ENCODE measurements at places on chromosomes 16 and 17. TPM values are rescaled to one million over a fixed set of nuclear protein-coding genes. Genes with fewer than 3 reads are reported as not detected.

GCGR gene
- total RNA-seq = 0.26 TPM

DNA sequence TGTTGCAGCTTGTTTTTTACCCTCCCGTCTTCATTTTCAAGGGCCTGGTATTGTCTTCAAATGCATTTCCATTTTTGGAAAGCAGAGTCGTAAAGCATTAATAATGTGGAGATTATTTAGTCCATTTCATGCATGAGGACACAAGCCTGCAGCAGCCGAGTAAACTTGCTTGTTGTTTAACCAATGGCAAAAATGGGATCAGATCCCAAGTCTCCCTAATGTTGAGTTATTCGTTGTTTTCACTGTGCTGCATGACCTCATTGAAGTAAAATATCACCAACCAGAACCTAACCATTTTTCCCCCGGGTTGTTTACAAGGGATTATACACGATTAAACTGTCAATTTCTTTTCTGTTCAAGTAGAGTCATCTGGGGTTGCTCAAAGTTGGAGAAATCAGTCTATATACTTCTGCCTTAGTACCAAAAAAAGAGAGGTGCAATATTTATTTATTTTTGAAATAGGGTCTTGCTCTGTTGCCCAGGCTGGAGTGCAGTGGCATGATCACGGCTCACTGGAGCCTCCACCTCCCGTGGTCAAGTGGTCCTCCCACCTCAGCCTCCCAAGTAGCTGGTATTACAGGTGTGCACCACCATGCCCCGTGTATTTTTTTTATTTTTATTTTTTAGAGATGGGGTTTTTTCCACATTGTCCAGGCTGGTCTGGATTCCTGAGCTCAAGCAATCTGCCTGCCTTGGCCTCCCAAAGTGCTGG is 12.4 kb downstream of the AMZ2 start:
- no peak for DNase-seq

PIRT gene
- total RNA-seq = not detected

- DNase-seq = peak; percentile 73
Observed at GRCh38 chr17:49691086-49691676, 13.3 kb upstream of the SPOP start.

PRSS53 gene
- 1.2 TPM for total RNA-seq

- DNase-seq = no peak
Observed at GRCh38 chr17:79231766-79232287, 157.2 kb downstream of the ENGASE start.

- no peak for DNase-seq
Observed at GRCh38 chr17:49565948-49566491, 9.7 kb upstream of the NXPH3 start.

KRTAP4-4 gene
- not detected for total RNA-seq

- DNase-seq = no peak
Observed at GRCh38 chr16:13110124-13110796, 208.9 kb downstream of the SHISA9 start.

GRCh38 chr16:66399930-66400329 is 27.2 kb upstream of the BEAN1 start:
- DNase-seq = no peak

- no peak for DNase-seq
Observed at GRCh38 chr17:54882371-54882770, 18.3 kb upstream of the TOM1L1 start.

- no peak for DNase-seq
Observed at GRCh38 chr17:59512844-59513385, 52.5 kb upstream of the DHX40 start.

LDHD gene
- total RNA-seq = 10.2 TPM

RHBDF1 gene
- total RNA-seq = 30.0 TPM

GRCh38 chr17:7034955-7035590 is 742 bp upstream of the SLC16A13 start:
- DNase-seq = no peak

TLCD2 gene
- total RNA-seq = 30.1 TPM

- DNase-seq = no peak
Observed at GRCh38 chr17:75878174-75878998, at the start of gene TRIM47. TRIM47 (minus strand) TSS chr17:75878581; CDS start chr17:75878548, 33 bp downstream.
